WTC11 (cell line): ENCODE measurements at places on chromosomes 5 and 9. TPM values are rescaled to one million over a fixed set of nuclear protein-coding genes. Genes with fewer than 3 reads are reported as not detected.
A peak's percentile ranks its signal among the peaks of the same experiment; 100 is the strongest.

DNA sequence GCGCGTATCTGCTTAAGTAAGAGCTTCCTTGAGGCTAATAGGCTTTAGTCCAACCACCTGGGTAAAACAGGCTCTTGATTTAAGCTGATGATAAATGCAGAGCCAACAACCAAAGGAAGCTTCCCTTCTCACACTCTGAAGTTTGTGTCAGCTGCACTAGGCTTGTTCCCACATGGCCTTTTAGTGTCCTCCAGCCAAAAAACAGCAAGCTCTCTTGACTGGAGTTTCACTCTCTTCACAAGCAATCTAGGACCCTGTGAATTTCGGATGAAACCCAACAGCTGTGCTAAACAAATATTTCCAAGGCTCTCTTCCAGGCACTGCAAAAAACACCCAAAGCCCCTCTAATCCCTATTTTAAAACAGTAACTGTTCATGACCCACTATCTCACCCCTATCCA, 63.9 kb downstream of the SAXO1 start:
- no peak for DNase-seq

DNA sequence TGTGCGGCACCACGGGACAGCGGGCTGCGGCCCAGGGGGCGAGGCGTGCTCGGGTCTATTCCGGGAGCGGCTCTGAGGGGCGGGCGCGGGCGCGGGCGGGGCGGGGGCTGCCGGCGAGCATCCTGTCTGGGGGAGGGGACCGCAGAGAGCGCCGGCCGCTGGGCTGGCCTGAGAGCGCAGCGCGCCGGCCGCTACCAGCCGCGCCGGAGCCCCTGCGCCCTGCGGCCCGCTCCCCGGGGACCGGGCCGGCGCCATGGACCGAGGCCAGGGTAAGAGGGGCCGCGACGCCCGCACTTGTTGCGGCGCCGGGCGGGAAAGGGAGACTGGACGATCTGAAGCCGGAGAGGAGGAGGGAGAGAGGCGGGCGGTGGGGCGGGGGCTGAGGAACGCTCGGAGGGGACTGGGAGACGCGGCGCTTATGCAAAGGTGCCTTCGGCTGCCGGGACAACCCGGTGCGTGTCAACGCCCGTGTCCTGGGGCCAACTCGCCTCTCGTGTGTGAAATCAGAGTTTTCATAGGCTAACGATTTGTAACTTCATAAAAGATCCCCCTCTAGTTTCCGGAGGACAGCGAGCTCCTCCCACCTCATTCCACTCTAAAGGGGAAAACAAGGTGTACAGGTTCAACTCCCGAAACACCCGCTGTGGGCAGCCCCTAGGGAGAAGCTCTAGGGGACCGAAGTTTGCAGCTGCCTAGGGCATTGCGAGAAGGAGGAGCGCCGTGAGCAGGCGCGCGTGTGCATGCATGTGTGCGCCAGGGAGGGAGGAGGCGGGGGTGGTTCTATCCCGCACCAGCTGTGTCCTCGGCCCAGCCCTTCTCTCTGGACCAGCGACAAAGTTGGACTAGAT, at the start of gene AFAP1L1:
TSS of gene AFAP1L1 (plus strand) at position 144 of the 848 bp plus-strand sequence. CDS start at position 254, 110 bp downstream.
- peak; percentile 53 for DNase-seq

GRCh38 chr5:22250528-22250927, 602.6 kb downstream of the CDH12 start:
- DNase-seq, result no peak

- no peak for DNase-seq
Observed at GRCh38 chr9:123796094-123796493, 133.8 kb downstream of the DENND1A start.

DNA sequence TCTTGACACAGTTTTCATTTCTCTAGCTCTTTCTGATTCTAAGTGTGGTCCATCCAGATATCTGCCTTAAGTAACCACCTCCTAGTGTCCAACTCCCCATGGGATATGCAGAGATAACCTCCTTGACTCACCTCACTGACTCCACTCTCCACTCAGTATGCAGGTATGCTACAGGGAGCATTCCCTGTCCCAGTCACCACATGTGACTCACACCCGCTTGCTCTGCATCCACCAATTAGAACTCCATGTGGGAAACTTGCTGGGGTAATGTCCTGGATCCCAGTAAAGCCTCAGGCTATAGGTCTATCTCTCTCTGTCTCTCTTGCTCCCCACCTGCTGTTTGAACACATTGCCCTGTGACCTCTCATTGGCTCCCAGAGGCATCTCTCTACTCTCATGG, 563.9 kb downstream of the HTR1A start:
- peak; percentile 21 for DNase-seq

NR6A1 gene
- total RNA-seq, result 164 to 222 TPM (median 218 TPM) in 3 replicates

LCN12 gene
- total RNA-seq, result 1.9 to 4.7 TPM (median 3.4 TPM) in 3 replicates
